Testis (tissue), 5 donors: ENCODE measurements at places on chromosomes 5 and 9.

DNA sequence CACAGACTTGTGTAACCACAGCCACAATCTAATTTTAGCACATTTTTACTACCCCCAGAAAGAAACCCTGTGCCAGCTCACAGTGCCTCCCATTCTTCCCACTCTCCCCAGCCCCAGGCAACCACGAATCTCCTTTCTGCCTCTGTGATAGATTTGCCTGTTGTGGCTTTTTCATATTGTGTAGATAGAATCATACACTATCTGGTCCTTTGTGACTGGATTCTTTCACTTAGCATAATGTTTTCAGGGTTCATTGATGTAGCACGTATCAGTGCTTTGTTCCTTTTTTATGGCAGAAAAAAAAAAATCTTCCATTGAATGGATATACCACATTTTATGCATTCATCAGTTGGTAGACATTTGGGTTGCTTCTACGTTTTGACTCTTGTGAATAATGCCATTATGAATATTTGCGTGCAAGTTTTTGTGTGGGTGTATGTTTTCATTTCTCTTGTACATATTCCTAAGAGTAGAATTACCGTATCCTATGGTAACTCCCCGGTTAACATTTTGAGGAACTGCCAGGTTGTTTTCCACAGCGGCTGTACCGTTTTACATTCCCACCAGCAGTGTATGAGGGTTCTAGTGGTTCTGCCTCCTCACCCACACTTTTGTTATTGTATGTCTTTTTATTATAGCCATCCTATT is 64.5 kb downstream of the RCL1 start:
- DNase-seq = no peak

DNA sequence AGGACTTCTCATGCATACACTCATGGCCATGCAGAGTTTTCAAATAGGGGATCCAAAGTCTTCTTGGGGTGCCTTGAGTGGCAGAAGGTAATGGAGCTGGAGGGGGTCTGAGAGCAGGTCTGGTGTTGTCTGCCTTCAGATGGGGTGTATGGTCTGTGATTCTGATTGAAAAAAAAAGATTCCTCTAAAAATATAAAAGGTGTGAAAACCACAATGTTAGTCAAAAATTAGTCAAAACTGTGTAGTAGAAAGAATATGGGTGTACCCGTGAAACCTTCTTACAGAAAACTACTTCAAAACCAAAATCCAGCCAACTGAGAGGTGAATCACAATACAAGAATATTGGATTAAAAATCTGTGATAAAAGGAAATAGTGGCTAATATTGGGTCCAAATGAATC is 20.1 kb downstream of the DOCK2 start:
- no peak for DNase-seq

GRCh38 chr9:135797507-135798262 is 95.7 kb downstream of the KCNT1 start:
- peak; percentile 77 for DNase-seq

DNA sequence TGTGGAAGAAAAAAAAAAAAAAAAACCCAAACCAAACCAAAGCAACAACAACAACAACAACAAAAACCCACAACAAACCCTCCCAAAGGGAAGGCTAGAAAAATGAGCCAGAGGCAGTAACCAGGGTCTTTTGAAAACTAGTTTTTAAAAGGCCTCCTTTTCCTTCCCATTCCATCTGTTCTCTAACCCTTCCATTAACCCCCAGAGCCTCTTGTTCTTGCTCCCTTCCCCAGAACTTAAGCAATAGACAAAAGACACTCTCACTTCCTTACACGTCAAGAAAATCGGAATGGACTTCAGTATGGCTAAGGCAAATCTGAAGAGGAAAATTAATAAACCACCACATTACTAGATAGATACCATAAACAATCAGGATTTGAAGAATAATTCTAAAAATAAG is 292.8 kb downstream of the ARL15 start:
- no peak for DNase-seq
